ENCODE measurements at places on chromosomes 1 and 21. TPM values are rescaled to one million over a fixed set of nuclear protein-coding genes. Genes with fewer than 3 reads are reported as not detected.

The OR2AK2 gene
- total RNA-seq, result not detected

The KIAA1614 gene
- total RNA-seq, result 0.66 TPM

The PCP4L1 gene
- not detected for total RNA-seq

The ZBTB8A gene
- total RNA-seq, result 7.1 TPM

Data from thoracic aorta endothelial cell (primary cell).